ENCODE measurements at places on chromosomes 2 and 18.

DNA sequence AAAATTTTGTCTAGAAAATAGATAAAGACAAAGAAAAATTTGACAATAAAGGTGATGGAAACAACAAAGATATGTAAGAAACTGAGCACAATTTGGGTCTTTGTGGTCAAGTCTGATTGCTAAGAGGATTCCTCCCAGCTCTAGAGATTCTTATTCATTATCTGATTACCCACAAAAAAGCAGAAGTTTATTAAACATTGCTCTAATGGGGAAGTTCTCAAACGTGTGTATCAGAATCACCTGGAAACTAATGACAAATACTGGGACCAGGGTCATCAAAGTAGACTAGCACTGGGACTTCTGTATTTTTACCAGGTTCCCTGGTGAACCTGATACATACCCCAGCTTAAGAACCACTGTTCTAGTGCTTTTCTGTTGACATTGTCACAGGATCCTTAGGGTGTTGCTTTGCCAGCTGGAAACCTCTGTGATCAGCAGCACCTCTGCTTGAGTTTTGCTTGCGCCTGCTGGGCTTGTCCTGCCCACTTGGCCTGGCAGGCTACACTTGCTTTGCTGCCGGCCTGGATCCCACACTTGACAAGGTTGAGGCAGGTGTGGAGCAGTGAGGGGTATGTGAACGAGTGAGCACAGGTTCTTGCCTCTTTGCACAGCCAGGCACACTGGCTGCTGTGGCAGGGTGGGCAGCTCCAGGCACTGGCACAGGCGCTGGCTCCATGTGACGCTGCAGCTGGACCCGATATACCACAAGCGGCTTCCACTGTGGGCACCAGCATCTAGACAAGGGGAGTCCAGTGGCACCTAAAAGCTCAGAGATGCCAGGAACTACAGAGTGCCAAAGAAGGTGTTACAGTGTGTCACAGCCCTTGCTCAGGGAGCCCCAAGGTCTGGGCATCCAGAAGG lies 6.2 kb upstream of the GORASP2 start:
- DNase-seq: no peak

- DNase-seq: no peak
Observed at GRCh38 chr2:157837851-157838441, 38.2 kb downstream of the ACVR1 start.

DNA sequence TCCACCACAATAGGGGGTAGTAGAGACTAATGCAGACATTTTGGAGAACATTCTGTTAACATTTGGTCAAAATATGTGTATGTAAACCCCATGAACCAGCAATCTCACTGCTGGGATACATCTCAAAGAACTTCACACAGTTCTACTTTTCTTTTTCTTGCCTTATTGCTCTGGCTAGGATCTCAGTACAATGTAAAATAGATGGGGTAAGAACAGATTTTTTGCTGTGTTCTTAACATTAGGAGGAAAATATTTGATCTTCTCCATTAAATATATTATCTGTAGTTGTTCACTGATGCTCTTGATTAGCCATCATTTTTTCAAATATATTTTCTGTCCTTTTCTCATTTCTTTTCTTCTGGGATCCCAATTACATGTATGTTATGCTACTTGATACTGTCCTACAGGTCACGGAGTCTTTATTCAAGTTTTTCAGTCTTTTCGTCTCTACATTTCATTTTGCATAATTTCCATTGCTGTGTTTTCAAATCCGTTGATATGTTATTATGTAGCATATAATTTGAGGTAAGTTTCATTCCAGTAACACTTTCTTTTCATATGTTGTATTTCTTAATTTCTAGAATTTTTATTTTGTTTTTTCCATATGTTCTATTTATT lies 352.2 kb downstream of the ZNF521 start:
- no peak for DNase-seq

GRCh38 chr2:140600116-140600515 lies 1530.7 kb downstream of the LRP1B start:
- no peak for DNase-seq

DNA sequence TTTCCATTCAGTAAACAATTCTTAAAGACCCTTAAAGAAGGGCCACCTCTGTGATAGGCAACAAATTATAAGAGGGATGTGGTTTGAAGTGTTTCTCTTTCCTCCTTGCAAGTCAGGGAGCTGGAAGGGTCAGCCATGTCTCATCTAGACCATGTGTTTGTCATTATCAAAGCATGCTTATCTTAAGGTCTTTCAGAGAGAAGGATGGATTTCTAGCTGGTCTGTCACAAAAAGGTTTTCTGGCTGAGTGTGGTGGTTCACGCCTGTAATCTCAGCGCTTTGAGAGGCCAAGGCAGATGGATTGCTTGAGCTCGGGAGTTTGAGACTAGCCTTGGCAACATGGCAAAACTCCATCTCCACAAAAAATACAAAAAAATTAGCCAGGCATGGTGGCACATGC lies 59.2 kb upstream of the PEX13 start:
- no peak for DNase-seq

- no peak for DNase-seq
Observed at GRCh38 chr2:224875841-224876240, 159.7 kb upstream of the CCDC195 start.

GRCh38 chr2:98515250-98515991 lies 70.8 kb downstream of the INPP4A start:
- DNase-seq: no peak

DNA sequence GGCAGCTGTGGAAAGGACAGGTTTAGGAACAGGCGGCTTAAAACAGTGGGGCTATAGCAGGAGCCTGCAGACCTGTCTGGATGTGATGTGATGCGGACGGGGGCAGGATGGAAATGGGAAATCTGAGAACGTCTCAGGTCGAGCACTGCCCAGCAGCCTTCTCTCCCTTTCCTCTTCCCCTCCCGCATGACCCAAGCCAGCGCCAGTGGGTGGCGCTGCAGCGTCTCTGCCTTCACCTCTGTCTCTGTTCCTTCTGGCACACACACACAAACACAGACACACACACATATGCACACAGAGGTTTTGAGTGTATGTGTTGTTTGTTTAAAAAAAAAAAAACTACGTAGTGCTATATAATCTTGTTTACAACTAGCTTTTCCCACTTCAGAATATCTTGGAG lies 82.0 kb upstream of the SLC66A3 start:
- no peak for DNase-seq

GRCh38 chr2:30800159-30800558 lies 7.1 kb downstream of the CAPN13 start:
- no peak for DNase-seq

GRCh38 chr2:148877403-148877740 lies 2.3 kb downstream of the KIF5C start:
- DNase-seq: no peak

- no peak for DNase-seq
Observed at GRCh38 chr18:40852406-40852805, 1102.6 kb upstream of the PIK3C3 start.

GRCh38 chr2:148531669-148532428 lies 112.7 kb upstream of the EPC2 start:
- DNase-seq: no peak

- no peak for DNase-seq
Observed at GRCh38 chr2:147440734-147441133, 404.1 kb upstream of the ACVR2A start.

DNA sequence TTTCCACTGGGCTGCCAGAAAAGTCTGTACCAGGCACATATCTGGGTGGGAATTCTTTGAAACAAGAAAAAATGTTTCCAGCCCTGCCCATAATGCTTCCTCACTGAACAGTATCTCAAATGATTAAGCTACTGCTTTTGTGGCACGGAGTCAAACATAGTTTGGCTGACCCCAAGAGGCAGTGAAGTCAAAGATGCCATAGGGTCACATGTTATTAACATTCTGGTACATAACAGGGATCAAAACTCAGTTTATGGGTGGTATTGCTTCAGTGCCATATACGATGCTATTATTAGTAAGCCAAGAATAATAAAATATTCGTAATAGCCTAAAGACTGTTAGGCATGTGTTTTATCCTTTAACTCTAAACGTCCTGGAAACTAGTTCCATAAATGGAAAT lies 112.4 kb downstream of the FEZ2 start:
- DNase-seq: no peak

GRCh38 chr2:232203166-232203891 lies 175.2 kb upstream of the ALPP start:
- no peak for DNase-seq

DNA sequence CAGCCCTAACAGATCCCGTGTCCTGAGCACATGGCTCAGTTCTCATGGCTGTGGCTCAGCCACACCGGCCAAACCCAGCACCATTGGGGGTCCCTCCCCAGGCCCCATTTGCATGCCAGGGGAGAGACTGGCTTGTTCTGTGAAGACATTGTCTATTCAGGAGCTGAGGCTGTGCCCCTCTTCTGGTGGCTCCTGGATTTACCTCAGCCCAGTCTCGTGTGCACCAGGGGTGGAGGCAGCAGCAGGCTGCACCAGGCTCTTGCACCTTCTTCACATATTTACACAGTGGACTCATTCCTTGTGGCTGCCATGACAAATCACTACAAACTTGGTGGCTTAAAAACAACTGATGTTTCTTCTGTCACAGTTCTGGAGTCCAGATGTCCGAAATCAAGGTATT lies 92.4 kb upstream of the ITGA6 start:
- DNase-seq: no peak

DNA sequence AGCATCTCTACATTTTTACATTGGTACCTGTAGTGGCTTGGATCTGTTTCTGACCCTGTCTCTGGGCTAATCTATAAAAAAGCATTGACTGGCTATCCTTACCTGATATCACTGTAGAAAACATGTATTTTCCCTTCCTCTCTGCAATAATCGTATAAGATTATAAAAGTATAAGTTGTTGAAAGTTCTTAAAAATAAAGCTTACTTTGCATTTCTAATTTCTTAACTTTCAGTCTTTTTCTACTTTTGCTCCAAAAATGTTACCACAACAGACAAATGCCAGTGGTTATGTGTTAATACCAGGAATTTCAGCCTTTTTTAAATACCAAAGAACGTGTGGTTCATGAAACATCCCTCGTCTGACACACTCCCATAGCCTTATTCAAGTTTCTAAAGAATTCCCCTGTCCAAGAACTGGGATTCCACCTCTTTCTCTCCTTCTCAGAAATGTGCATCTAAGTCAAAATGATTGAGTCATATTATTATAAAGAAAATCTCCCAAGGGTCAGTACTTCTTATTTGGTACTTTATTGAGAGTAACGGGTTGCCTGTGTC lies 28.5 kb upstream of the ACKR3 start:
- DNase-seq: no peak

DNA sequence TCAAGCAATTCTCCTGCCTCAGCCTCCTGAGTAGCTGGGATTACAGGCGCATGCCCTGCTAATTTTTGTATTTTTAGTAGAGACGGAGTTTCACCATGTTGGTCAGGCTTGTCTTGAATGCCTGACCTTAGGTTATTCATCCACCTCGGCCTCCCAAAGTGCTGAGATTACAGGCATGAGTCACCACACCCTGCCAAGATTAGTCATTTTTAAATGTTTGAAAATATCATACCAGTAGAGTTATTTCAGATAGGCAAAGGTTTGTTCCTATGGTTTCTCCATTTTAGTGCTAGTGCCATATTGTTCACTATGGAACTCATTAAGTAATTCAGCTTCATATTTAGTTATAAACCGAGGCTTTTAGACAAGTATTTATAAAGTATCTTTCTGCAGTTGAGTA lies 52.3 kb downstream of the HIBCH start:
- no peak for DNase-seq

GRCh38 chr2:10678225-10678624 lies 11.6 kb downstream of the NOL10 start:
- no peak for DNase-seq

DNA sequence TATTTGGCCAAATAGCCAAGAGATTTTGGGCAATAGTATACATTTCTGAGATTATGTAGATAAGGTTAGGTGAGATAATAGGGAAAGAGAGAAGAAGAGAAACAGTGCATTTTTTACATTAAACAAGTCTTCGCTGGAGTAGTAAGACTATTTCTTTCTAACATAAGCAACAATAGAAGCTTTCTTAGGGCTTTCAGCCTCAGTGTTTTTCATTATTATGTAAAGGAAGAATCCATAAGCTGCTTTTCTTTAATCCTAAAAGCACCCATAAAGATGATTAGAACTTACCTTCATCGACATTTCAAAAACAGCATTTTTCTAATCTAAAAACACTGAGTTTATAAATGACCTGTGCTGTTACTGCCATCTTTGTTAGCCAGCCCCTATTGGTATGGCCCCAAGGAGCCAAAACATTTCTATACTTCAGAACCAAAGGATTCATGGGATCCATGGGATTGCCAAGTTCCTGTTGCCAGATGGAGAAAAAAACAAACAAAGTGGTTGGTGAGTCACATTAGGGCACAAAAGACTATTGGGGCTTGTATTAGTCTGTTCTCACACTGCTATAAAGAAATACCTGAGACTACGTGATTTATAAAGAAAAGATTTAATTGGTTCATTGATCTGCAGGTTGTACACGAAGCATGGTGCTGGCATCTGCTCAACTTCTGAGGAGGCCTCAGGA lies 88.2 kb downstream of the SCG2 start:
- DNase-seq: no peak

DNA sequence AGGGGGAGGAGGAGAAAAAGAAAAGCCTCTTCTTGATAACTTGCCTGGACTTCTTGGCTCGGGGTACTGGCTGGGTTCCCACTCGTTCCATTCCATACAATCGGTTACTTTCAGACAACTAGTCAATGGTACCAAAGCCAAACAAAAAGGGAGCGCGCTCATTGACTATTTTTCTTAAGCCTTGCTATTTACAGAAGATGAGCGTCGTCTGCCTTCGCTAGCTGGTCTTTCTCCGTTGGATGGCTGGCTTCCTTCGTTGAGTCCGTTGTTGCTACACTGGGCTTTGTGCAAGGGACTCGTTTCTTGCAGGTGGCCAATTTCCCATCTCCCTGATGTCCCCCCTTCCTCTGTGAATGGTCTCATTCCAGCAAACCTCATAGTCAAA lies 260.4 kb downstream of the ZNF516 start:
- no peak for DNase-seq

DNA sequence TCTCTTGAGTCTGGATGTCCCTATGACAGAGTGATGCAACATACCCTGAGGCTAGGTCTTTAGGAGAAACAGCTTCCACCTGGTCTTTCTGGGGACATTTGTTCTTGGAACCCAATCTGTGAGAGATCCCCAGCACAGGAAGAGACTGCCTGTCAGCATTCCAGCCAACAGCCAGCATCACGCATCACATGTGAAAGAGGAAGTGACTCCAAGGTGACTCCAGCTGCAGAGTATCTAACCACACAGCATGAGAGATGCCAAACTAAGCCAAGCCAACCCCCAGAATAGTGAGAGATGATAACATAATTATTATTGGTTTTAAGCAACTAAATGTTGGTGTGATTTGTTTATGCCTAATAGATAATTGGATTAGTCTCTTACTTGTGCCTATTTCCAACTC lies 35.7 kb downstream of the C18orf63 start:
- DNase-seq: no peak

DNA sequence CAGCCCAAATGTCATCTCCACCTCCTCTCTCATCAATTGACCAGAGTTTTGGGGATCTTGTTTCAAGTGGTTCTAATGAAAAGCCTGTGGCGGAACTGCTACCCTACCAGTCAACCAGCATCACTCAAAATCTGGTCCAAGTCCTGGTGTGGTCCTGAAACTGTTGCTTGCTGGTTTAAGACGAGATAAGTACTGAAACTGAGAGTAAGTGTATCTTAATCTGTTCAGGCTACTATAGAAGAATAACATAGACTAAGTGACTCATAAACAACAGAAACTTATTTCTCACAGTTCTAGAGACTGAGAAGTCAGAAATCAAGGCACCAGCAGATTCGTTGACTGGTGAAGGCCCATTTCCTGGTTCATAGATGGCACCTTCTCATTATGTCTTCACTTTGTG lies 879 bp upstream of the GALNT5 start:
- no peak for DNase-seq

GRCh38 chr18:2889761-2890192 lies 43.0 kb downstream of the EMILIN2 start:
- DNase-seq: no peak

Measured in cerebellar nuclear complex (tissue), 1 donor.